Immature natural killer cell (primary cell): ENCODE measurements at places on chromosomes 1 and 21. TPM values are rescaled to one million over a fixed set of nuclear protein-coding genes. Genes with fewer than 3 reads are reported as not detected.

- no peak for DNase-seq
These were observed 12.6 kb downstream of the HSPG2 start for GRCh38 chr1:21924503-21925005.

DNA sequence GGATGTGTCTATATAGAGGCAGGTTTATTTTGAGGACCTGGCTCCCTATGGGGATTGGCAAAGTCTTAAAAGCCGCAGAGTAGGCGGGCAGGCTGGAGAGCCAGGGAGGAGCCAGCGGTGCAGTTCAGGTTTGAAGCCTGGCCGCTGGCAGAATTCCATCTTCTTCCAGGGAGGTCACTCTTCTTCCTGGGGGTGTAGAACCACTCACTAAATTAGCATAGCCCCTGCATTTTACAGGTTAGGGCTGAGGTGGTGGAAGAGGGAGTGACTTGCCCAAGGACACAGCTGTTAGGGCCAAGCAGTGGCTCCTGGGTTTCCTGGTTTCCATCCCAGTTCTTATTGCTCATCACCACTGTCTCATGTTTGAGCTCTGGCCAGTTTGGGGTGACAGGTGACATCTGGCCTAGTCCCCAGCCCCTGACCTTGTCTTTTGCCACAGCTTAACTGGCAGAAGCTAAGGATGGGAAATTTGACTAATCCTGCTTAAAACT lies 1.4 kb downstream of the PINK1 start:
- no peak for DNase-seq

DNA sequence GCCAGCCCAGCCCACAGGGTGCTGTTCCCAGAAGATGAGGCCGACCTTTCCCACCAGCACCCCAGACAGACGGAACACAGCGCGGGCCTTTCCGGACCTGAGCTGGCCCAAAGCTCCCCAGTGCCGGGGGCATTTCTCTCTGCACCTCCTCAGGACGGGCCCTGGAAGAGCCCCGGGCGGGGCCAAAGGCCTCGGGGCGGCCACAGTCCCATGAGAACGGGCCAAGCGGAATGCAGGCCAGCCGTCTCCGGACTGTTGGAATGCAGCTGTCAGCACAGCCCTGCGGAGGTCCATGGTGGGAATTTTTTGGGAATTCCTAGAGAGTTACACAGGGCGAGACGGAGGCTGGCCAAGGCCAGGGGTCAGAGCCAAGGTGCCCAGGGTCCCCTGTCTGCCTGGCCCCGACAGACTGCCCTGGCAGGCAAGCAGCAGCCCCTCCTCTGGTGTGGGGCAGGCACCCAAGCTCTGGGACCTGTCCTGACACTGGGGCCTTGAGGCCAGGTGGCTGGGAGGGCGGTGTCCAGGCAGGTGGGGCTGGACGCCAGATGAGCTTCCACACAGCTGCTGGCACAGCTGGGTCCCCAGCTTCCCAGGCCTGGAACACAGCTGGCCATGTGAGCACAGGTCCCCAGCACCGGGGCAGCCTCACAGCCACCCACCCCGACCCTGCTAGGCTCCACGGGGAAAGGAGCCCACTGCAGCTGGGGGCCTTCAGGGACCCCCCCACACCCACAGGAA lies 63.0 kb downstream of the MEGF6 start:
- no peak for DNase-seq

TCHHL1 gene
- not detected for polyA plus RNA-seq

GRCh38 chr1:211551638-211552460 lies 27.1 kb downstream of the SLC30A1 start:
- no peak for DNase-seq

DNA sequence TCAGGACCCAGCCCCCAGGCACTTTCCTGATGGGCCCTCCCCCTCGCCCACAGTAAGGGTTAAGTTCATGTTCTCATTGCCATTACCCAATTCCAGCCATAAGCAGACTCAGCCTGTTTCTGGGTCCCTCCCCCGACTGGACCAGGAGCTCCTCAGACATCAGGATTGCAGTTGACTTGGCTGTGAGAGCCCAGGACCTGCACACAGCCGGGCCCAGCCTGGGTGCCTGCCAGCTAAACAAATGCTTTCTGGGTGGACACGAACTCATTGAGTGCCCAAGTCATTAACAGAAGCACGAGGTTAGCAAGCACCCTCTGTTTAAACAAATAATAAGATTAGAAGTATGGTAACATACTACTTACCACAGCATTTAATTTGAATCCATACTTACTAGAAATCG lies 147.9 kb upstream of the POU3F1 start:
- DNase-seq: no peak

CD160 gene
- 435 TPM for polyA plus RNA-seq

APCS gene
- not detected for polyA plus RNA-seq

DNA sequence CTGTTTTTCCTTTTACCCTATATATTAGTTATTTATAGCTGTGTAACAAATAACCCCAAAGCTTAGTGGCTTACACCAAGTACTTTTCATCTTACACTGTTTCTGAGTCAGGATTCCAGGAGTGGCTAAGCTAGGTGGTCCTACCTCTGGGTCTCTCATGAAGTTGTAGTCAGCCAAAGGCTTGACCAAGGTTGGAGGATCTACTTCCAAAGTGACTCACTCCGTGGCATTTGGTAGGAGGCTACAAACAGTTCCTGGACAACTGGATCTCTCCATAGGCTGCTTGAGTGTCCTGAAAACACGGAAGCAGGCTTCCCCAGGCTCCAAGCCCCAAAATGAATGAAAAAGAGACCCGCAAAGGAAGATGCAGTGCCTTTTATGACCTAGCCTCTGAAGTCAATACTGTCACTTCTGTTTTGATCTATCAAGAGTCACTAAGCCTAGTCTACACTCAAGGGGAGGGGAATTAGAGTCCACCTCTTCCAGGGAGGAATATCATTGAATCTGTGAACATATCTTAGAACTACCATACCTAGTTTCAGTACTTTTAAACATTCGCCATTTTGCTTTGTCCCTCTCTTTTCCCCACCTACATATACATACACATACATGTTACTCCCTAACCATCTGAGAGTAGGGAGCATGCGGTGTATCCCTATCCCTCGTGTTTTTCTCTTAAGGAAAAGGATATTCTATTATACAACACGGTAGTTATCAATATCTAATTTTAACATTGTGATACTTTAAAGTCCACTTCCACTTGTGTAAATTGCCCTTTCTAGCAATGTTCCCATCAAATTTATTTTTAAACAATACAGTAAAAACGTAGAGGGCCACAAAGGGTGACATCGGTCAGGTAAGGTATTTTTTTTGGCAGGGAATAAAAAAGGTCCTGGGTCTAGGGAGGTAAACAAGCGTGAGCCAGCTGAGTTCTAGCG lies 67.2 kb downstream of the SLC35A3 start:
- DNase-seq: no peak

- no peak for DNase-seq
These were observed 2.1 kb downstream of the SDE2 start for GRCh38 chr1:225996946-225997545.

ADGRL4 gene
- not detected for polyA plus RNA-seq

- DNase-seq: no peak
These were observed at the start of gene CFAP107 for GRCh38 chr1:12745992-12746323. Gene CFAP107, plus strand, starts transcription at chr1:12746200. Its CDS starts 231 bp downstream, at chr1:12746431.

DNA sequence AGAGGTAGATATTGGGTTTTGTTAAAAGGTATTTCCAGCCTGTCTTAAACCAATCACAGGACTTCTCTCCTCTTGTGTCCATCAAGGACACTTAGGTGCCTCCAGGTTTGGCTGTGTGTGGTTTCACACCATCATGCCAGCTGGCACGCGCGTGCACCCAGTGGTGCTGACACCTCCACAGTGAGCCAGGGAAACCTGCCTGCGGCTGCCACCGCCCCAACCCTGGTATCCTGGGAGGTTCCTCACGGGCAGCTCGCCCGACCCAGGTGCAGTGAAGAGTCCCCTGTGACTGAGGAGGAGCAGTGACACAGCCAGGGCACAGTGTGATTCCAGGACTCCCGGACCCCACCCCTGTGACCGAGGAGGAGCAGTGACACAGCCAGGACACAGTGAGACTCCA lies 13.2 kb upstream of the COL6A2 start:
- no peak for DNase-seq

- DNase-seq: no peak
These were observed 1017.0 kb downstream of the MRPL39 start for GRCh38 chr21:24590261-24590660.

OR2M3 gene
- not detected for polyA plus RNA-seq

GRCh38 chr1:182192215-182192614 lies 130.7 kb upstream of the ZNF648 start:
- no peak for DNase-seq

DNA sequence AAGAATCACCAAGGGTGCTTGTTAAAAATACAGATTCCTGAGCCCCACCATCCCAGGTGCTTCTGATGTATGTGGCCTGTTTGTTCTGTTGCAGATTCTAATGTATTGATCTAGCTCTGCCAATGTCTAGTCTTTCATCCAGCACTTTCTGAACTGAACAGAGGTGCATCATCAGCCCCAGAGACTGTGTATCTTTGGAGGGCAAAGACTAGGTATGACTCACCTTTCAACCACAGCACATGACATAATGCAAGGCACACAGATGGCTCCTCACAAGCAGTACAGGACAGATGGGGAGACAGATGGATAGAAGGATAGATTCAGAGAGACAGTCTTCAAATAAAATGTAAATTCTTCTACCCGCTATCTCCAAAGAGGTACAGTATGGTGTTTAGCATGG lies 32.3 kb downstream of the CD58 start:
- DNase-seq: no peak

ADAMTS1 gene
- 8.7 TPM for polyA plus RNA-seq

SMYD3 gene
- polyA plus RNA-seq: 50.8 TPM

MAP1LC3C gene
- polyA plus RNA-seq: not detected

GRCh38 chr1:118947790-118948189 lies 40.4 kb downstream of the TBX15 start:
- DNase-seq: no peak

- peak; percentile 43 for DNase-seq
These were observed 7.5 kb downstream of the MYOC start for GRCh38 chr1:171644805-171645483.

LIN28A gene
- not detected for polyA plus RNA-seq

RGS8 gene
- polyA plus RNA-seq: not detected

DNA sequence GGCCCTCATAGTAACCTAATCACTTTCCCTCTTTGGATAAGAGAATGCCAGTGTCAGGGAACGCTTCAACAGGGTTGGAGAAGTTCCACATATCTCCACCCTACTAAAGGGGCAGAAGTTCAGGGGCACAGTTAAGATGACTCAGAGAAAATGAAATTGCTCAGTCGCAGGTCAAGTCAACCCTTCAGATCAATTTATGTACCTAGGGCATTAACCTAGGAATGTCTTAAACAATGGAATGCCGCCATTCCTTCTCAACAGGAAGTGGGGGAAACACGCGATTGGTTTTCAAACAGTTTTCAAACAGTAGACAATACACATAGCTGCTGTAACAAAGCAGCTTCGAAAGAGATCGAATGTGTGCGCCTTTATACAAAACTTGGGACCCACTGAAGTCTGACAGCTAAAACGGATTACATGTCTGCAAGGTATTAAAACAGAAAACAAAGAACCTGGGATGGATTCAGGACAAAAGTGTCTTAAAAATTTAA lies 897 bp downstream of the SLC25A24 start:
- no peak for DNase-seq

PRAMEF5 gene
- not detected for polyA plus RNA-seq

DNA sequence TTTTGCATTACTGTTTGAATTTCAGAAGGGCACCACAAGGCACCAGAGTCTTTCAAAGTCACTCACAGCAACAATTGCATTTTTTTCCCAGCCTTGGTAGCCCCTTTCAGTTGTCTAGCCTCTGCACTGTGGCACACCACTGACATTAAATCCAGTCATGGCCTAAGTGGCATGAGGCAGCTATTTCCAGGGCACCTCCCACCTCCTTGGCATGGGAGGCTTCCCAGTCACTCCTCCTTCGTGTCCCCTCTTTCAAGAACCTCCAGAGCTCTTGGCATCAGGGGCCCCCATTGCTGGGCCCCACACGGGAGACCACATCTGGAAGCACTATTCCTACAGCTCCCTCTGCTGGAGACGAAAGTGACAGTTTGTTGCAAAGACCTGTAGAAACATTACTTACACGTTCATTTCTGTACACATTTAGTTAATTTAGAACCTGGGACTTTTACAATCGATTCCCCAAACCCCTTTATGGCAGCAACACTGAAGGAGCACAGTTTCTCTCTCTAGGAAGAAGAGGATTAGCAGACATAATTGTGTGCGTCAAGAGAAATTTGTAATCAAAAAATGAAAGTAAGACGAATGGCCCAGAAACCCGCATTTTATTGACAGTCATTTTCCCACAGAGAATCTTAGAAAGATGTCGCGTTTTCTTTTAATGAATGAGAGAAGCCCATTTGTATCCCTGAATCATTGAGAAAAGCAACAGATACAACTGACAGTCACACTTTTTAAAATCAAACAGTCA lies 5.7 kb upstream of the CHD5 start:
- no peak for DNase-seq

- DNase-seq: no peak
These were observed 4.3 kb downstream of the SERTAD4 start for GRCh38 chr1:210236840-210237409.

GRCh38 chr1:115183721-115184259 lies 94.5 kb upstream of the TSPAN2 start:
- no peak for DNase-seq
